NCI-H524 (cell line): ENCODE measurements at places on chromosomes 3 and 15.
A peak's percentile ranks its signal among the peaks of the same experiment; 100 is the strongest.

GRCh38 chr15:70093481-70094319 is 4.0 kb downstream of the TLE3 start:
- no peak for DNase-seq

- DNase-seq = no peak
These were observed 78.0 kb upstream of the SNRPA1 start for GRCh38 chr15:101372960-101373525.

DNA sequence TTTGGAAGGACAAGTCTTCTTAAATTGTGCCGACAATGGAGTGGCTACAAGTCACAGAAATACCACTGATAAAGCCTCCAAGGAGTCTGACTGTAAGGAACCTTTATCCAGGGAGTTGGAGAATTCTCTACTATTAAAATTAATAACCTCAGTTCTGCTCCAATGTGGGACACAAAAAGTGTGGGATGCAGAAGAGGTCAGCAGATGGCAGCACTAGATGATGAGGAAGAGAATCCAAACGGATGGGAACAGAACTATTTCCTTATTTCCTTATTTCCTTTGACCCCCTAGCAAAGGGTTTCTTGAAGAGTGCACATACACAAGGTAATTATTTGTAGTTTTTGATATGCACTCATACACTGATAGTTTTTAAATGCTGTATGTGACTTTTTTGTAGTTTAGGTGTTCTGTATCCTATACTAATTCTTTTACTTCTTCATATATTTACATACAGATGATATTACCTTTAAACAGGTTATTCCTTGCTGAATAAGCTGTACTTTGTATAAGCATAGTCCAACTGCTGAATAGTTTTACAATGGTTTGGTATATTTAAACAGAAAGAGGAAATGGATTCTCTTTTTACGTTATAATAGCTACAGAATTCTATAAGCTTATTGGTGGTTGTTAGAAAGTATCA is 25.6 kb upstream of the NLGN1 start:
- peak; percentile 12 for DNase-seq

DNA sequence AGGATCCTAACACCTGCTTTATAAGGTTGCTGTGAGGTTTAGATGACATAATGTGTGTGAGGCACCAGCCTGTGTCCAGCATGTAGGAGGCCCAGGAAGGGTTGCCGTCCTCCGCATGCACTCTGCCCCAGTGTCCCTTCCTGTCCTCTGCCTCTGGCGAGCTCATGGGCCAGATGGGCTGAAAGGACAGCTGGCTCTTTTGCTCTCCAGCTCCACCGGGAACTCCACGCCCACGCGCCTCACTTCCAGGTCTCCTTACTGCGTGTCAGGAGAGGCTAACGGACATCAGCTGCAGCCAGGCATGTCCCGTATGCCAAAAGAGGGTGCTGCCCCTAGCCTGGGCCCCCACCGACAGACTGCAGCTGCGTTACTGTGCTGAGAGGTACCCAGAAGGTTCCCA is 12.2 kb downstream of the MUC20 start:
- DNase-seq = no peak

DNA sequence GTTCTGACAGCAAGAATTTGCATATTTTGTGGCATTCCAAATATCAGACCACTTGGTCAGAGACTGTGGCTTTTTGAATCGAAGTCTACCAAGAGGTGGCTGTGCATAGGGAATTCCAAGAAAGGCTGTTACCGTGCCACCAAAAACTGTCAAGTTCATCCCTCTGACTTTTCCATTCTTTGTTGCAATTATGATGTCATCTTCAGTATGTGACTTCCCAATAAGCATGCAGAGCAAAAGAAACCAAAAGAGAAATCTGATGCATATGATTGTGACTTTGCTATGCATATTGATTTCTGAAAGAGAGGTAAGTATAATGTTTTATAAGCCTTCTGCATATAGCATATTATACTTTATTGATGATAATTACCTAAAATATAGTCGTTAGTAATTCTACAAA is 6.5 kb downstream of the BCHE start:
- no peak for DNase-seq

GRCh38 chr15:59229453-59229852 is 22.8 kb downstream of the LDHAL6B start:
- no peak for DNase-seq

DNA sequence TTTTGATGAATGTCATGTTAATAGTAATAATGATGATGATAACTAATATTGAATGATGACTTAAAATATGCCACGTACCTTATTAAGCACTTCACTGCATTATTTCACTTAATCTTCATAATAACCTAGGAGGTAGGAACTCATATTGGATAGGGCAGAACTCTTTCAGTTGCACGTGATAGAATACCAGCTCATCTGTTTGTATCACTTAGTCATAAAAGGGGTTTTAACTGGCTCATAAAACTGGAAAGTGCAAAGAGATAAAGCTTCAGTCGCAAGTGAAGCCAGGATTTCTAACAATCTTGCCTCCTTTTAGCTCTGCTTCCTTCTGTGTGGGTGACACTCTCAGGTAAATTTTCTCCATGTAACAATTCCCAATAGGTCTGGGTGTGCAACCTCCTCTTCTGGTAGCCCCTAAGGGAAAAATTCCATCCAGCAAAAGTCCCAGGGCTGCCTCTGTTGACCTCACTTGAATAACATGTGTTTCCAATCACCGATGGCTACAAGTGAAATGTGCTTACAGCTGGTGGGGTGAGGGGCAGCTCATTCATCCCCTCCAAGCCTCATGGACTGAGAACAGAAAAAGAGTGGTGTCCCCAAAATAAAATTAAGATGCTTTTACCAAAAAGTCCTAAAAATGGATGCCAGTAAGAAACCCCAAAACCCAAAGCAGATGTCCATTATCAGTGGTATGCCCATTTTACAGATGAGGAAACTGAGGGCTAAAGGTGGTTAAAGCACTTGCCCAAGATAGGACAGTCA is 9.3 kb downstream of the GXYLT2 start:
- no peak for DNase-seq

GRCh38 chr3:105042586-105042985 is 324.1 kb upstream of the ALCAM start:
- DNase-seq = no peak

DNA sequence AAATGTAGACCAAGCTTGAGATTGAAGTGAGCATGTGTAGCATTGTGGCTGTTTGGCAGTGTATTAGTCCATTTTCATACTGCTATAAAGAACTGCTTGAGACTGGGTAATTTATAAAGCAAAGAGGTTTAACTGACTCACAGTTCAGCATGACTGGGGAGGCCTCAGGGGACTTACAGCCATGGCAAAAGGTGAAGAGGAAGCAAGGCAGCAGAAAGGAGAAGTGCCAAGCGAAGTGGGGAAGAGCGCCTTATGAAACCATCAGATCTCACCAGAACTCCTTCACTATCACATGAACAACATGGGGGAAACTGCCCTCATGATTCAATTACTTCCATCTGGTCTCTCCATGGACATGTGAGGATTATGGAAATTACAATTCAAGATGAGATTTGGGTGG is 8.6 kb upstream of the CERS3 start:
- no peak for DNase-seq

DNA sequence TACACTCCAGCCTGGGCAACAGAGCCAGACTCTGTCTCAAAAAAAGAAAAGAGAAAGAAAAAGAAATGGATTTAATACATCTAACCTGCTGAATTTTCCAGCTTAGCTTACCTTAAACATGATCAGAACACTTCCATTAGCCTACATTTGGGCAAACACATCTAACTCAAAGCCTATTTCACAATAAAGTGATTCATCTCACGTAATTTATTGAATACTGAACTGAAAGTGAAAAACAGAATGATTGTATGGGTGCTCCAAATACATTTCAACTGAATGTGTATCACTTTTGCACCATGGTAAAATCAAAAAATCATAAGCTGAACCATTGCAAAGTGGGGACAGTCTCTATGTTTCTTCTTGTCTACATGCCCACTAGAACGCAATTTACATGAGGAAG is 9.0 kb downstream of the PIK3R4 start:
- no peak for DNase-seq

GRCh38 chr3:60756241-60757030 is 494.8 kb downstream of the FHIT start:
- no peak for DNase-seq

- peak; percentile 81 for DNase-seq
These were observed at the start of gene ZDHHC23 for GRCh38 chr3:113947372-113948014. Gene ZDHHC23 (plus strand): TSS chr3:113948013. CDS start chr3:113948803, 790 bp downstream.

DNA sequence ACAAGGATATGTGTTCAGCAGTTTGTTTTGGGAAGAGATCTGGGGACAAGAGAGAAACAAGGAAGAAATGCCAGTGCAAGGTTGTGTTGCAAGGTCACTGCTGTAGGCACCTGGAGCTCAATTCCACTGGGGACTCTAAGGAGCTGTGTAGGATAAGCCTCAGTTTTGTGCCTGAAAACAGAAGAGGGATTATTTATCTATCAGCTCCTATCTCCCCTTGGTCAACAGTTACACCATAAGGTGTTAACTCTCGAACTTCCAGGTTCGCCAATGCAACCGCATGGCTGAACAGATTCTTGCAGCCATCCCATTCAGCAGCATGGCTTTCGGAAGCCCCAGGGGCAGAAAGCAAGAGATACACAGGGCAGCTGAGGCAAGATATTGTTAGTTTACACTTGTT is 41.6 kb upstream of the CNOT10 start:
- DNase-seq = no peak

- no peak for DNase-seq
These were observed 126.5 kb downstream of the ZNF385D start for GRCh38 chr3:21624524-21624923.

DNA sequence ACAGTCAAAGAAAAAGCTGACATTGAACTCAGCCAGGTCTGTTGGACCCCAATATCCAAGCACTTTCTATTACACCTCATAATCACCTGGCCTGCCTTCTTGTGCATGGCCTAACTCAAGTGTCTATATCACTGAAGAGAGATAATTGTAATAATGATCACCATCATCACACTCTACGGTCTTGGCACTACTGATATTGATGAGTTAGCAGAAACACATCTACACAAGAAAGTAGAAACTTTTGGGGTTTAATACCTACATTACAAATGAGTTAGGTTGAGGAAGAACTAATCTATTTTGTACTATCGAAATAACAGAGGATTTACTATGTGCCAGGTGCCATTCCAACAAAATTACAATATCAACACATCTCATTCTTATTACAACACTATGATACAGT is 30.7 kb downstream of the TUSC7 start:
- no peak for DNase-seq

- no peak for DNase-seq
These were observed 1278.0 kb downstream of the OTOL1 start for GRCh38 chr3:162774613-162775100.

GRCh38 chr15:29102911-29103823 is 166.5 kb downstream of the NSMCE3 start:
- DNase-seq = no peak

- DNase-seq = no peak
These were observed 60.2 kb downstream of the PIAS1 start for GRCh38 chr15:68114356-68114755.

- no peak for DNase-seq
These were observed 584.8 kb downstream of the DIPK2A start for GRCh38 chr3:144556392-144556791.

GRCh38 chr3:127783642-127784160 is 38.6 kb downstream of the MGLL start:
- peak; percentile 99 for DNase-seq

DNA sequence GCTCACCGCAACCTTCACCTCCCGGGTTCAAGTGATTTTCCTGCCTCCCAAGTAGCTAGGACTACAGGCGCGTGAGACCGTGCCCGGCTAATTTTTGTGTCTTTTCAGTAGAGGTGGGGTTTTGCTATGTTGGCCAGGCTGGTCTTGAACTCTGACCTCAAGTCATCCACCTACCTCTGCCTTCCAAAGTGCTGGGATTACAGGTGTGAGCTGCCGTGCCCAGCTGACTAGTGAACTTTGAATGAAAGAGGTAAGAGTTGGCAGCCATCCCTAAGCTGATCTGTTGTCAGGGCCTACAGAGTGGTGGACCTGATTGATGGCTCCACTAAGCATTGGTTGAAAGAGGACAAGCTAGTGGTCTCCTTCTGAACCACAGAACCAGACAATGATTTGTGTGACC is 15.3 kb downstream of the PXK start:
- no peak for DNase-seq

DNA sequence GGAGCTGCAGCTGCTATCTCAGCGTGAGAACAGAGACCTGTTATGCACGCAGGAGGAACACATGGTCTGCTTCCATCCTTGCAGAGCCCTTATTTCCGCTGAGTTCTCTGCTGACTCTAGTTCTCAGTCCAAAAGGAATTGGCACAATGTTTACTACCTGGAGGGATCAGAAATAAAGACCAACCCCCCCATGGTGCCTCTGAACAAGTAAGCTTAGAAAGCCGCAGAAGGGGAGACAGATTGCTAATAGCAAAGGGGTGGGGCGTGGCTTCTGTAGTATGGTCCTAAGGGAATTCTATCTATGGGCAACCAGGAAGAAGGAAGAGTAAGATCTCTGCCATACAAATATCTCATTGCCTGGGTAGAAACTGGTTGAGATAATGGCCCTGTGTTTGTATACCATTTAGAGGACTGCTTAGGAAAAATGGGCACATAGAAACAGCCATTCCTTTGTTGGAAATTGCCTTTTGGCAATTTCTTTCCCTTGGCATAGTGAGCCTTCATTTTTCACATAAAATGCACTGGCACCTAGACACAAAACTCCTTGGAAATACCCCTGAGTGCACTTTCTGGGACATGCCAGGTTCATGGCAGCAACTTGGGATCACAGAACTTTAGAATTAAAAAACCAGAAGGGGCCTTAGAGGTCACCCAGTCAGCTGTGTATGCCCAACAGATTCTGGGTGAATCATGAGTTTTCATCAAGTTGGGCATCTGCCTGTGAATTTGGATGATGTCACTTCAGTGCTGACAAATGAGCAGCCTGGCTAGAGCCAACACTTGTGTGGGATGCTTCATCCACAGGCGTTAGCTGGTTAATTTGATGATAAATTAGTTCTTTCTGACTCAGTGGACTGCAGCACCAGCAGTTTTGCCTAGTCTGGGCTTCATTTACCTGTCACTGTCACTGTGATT is 57.4 kb upstream of the STXBP5L start:
- peak; percentile 99 for DNase-seq

DNA sequence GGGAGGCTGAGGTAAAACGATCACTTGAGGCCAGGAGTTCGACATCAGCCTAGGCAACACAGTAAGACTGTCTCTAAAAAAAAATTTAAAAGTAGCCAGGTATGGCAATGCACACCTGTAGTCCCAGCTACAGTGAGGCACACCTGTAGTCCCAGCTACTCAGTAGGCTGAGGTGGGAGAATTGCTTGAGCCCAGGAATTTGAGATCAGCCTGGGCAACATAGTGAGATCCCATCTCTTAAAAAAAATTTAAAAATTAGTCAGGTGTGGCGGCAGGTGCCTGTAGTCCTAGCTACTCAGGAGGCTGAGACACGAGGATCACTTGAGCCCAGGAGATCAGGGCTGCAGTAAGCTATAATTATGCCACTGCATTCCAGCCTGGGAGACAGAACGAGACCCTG is 6.8 kb downstream of the MESD start:
- no peak for DNase-seq

- no peak for DNase-seq
These were observed 79.8 kb upstream of the PFN2 start for GRCh38 chr3:150050510-150050909.
